ENCODE measurements at places on chromosomes 1 and 21.

DNA sequence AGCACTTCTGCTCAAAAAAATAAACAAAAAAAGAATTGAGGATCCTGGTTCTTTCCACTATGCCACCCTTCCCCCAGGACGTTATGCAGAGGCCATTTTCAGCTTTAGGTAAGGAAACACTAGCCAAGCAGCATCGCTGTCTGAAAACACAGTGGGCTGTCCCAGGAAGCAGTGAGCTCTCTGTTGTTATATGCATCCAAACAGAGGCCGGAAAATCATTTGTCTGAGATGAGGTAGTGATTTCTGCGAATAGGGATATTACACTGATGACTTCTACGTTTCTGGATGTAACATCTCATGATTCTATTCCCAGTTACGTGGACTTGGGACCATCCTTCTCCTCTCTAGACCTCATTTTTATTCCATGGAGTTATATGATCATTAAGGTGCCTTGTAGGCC, 137.2 kb downstream of the OMA1 start:
- DNase-seq, result no peak

GRCh38 chr1:175198332-175198731, 5.8 kb upstream of the KIAA0040 start:
- DNase-seq, result no peak

DNA sequence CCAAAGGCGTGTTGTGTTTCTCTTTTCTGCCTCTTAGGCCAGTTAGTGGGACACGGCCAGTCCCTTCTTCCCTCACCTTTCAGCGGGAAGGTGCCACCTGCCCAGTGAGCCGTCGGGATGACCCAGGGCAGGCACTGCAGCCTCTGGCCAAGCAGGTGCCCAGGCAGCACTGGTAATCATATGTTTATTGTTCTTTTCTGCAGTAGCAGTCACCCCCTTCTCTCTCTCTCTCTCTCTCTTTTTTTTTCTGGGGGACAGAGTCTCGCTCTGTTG, 38.2 kb downstream of the CRYAA start:
- no peak for DNase-seq

GRCh38 chr21:28723646-28724045, 269.0 kb downstream of the LTN1 start:
- no peak for DNase-seq

DNA sequence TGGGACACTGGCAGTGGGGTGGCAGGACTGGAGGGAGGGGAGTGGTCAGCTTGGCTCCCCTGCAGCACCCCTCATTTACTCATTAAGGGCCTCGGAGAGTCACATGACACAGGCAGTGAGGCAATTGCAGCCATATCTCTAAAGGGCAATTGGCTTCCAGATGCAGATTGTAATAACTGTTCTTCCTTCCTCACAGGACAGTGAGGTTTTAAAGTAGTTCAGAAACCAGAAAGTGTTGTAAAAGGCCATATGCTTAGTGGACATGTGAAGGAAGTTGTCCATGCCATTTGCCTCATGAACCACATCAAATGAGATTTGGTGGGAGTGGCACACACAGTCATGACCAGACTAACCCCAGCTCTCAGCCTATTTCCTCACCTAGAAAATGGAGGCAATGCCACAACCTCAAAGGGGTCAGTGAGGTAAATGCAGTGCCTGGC, 11.1 kb downstream of the MTX1 start:
- no peak for DNase-seq

DNA sequence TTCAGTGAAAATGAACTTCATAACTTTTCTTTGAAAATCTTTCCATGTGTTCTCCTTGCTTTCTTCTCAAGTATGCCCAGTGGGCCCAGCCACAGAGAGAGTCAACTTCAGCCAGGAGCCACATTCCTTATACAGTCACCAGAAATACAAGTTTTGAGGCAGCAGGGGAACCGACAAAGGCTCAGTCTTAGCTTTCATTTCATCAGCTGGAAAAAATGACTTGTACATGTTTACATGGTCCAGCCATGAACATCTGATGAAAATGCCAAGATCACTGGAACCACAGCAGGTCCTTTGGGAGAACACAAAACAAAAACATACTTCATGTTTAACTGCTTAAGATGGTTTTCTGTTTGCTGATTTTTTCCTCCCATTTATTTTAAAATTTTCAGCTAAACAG, 72.5 kb downstream of the SYDE2 start:
- DNase-seq, result no peak

- peak; percentile 9 for DNase-seq
Measured at GRCh38 chr1:59879574-59879973, 47.0 kb downstream of the CYP2J2 start.

GRCh38 chr1:193516755-193517388, 330.5 kb upstream of the B3GALT2 start:
- DNase-seq, result no peak

GRCh38 chr1:151312411-151312810, 14.8 kb downstream of the PI4KB start:
- no peak for DNase-seq

DNA sequence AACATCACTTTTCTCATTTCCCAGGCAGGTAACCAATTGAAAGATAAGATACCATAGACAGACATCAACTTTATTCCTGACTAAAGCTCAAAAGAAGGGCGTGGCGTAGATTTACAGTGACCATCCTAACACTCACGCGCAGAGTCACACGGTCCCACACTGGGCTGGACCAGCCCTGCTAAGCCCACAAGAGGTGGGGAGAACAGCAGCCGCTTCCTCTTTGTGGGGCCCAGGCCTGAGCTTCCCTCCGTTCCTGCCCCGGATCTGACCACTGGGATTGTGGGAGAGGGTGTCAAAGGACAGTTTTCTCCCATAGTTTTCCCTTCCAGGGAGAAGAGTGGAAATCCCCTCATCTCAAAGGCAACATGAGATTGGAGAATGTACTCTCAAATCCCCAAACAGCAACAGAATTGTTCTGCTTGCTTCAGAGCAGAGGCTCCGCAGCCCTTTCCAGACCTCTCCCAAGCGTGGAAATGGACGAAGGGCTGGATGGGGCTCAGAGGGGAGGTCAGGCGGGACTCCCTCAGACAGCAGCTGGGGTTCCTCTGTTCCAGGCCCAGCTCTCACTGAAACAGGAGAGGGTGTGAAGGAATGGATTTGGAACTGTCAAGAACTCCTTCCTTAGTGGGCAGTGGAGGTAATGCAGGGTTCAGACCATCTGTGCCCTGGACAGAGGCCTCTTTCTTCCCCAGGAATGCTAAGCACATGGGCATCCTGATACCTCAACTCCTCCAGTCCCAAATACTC, 33.7 kb downstream of the L1TD1 start:
- DNase-seq, result no peak

- no peak for DNase-seq
Measured at GRCh38 chr1:77463216-77463615, 181.4 kb downstream of the AK5 start.

GRCh38 chr1:112778137-112778536, 63.0 kb upstream of the PPM1J start:
- DNase-seq, result no peak

DNA sequence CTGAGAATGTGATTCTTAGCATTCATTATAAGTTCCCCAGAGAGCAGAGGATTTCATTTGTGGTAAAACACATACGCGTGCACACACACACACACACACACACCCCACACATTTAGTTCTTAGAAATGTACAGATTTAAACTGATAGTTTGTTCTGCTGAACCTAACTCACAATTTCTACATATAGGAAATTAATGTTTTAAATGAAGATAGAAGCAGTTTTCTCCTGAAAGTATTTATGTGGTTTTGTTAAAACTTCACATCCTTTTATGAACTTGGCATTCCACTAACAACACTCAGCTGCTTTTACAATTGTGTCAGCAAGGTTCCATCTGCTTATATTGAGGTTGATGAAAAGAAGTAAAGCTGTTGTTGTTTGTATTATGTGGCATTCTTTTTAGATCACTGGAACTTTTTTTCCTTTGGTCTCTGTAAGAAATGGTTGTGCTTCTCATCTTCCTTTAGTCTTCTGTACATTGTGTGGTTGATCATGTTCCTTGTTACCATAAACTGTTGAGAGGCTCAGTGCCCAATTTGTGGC, 41.6 kb downstream of the AK4 start:
- DNase-seq, result no peak

GRCh38 chr1:55418208-55419000, 203.2 kb upstream of the USP24 start:
- no peak for DNase-seq

DNA sequence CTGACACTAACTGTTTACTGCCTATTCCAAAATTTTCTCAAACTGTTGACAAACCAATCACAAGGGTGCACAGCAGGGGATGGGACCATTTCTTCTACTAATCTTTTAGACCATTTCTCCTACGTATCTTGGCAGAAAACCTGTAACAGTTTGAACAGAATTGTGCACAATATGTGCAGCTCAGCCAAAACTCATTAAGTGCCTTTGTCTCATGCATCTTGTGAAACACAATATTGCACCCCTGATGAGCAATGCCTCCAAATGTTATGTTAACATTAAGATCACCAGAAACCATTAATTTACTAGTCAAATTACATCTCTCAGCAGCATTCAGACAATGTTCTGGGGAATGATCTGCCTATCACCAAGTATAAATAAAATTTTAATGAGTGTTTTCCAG, 247.5 kb downstream of the NRIP1 start:
- DNase-seq, result no peak

GRCh38 chr1:64215576-64215975, 12.2 kb downstream of the UBE2U start:
- DNase-seq, result no peak

DNA sequence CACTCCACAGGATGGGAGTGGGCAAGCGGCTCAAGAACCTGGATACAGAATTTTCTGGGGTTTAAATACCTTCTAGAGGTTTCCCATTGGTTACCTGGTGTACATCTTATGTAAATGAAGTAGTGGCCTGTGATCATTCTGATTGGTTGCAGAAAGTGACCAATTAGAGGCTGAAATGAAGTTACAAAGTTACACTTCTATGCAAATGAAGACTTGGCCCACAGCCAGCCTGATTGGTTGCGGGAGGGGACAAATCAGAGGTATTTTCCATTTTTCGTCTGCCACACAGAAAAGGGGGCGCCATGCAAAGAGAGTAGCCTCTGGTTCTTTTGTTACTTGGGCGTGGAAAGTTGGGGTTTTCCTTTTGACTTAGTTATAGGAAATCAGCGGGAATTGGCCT, 8.9 kb downstream of the KCNAB2 start:
- no peak for DNase-seq

DNA sequence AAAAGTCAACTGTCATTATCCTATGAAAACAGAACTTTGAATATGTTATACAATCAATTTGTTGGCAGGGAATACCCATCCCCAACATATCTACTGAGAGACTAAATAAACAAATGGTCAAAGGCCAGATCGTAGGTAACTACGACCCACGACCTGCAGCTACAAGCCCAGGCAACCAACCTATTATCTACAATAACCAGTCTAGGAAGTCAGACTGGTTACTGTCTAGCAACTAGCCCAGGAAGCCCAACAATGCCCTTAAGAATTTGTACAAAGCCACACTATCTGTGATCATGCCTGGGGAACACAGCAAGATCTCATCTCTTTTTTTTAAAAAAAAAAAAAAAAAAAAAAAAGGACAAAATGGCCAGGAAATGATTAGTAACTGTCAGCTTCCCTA, 58.7 kb downstream of the SMYD3 start:
- no peak for DNase-seq

- no peak for DNase-seq
Measured at GRCh38 chr1:90809093-90809492, 92.0 kb upstream of the BARHL2 start.

DNA sequence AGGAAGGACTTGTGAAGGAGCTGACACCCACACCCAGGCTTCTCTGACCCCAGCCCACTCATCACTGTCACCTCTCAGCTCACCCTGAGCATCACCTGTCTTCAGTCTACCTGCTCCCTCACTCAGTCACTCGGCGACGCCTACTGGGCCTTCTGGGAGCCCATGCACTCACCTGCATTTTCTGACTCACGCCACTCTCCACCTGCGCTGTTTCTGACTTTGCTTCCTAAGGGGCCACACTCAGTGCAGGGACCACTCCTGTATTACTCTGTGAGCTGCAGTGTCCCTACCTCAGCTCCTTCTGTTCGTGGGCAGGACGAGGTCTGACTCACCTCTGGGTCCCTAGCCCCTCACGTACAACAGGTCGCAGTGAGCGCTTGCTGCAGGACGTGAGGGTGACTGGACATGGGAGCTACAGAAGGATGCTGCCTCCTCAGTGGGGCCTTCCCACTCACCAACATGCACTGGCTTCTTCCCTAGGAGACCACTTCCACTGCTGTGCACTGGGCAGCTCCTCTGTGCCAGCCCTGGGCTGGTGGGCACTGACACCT, 102.3 kb downstream of the GLIS1 start:
- DNase-seq, result no peak

GRCh38 chr1:100578201-100578600, 40.3 kb downstream of the GPR88 start:
- no peak for DNase-seq

- DNase-seq, result no peak
Measured at GRCh38 chr1:234072793-234073192, 168.3 kb downstream of the SLC35F3 start.

DNA sequence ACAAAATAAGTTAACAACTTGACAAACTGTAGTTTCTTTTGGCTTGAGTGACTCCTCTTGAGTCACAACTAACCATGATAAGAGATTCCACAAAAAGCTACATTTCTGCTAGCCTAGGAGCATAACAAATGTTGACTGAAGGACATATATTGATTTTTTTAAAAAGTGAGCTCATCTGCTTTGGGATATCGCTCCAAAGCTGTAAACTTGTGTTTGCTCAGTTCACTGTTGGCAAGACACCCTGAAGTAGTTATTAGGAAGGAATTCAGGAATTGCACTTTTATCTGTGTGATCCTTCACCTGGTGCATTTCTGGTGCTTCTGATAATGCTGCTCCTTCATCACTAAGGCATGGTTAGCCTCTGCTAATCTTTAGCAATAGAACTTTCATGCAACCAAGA, 23.7 kb downstream of the RWDD3 start:
- no peak for DNase-seq

DNA sequence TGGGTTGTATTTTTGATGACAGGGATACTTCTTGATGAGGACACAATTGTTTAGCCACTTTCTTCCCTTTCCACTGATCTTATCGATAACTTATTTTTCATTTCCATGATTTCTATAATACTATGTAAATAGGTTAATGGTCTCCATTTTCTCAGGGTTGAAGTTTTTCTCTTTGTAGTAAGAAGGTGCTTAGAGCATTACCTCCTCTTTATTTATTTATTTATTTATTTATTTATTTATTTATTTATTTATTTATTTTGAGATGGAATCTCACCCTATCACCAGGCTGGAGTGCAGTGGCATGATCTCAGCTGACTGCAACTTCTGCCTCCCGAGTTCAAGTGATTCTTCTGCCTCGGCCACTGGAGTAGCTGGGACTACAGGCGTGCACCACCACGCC, 70.4 kb downstream of the UBE4B start:
- no peak for DNase-seq

Measured in GM06990 (cell line).